ENCODE measurements at places on chromosomes 6 and 20.
A peak's percentile ranks its signal among the peaks of the same experiment; 100 is the strongest.

DNA sequence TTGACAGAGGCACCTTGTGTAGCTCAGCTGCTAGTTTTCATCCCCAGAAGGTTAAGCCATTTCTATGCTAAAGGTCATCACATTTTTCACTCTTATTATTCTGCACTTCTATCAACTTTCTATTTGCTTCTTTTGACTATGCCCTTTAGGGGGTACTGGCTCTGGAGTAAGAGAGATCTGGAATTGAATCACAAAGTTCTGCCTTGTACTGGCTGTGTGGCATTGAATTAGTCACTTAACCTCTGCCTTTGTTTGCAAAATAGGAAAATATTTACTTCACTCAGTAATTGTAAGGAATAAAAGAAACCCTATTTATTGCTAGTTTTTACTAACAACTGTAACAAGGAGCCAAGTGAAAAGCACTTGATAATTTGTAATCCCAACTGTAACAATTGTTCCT is 56.8 kb upstream of the MTRF1L start:
- DNase-seq: no peak

GRCh38 chr6:53944543-53944942 is 149.7 kb downstream of the LRRC1 start:
- DNase-seq: no peak

DNA sequence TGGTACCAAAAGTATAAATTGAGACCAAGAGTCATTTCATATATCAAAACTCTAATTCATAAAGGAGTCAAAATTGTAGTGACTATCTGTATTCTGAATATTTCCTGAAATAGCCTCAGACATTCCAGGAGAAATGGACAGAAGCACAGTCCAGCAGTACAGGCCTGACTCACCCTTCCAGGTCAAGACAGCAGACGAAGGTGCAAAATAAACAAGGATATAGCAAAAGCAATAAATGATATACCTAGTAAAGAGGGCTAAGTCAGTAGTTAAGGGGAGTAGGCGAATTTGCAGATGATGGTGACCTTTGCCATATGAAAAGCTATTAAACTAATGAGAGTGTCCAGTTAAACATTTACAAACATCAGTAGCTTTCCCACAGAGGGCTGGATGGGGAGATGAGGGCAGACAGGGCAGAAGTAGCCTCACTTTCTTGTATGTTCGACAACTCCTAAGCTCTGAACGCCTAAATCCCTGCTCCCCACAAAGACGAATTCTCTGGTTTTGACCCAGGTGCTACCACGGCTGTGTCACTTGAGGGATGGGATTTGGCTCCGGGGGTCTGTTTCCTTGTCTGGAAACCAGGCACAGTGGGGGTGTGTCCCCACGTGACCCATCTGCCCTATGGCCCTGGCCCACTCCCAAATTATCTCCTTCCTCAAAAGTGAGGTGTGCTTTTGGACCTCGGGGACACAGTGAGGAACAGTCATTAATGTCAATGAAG is 3.6 kb upstream of the SLC52A3 start:
- DNase-seq: no peak

GRCh38 chr6:55825402-55826051 is 49.9 kb downstream of the BMP5 start:
- no peak for DNase-seq

DNA sequence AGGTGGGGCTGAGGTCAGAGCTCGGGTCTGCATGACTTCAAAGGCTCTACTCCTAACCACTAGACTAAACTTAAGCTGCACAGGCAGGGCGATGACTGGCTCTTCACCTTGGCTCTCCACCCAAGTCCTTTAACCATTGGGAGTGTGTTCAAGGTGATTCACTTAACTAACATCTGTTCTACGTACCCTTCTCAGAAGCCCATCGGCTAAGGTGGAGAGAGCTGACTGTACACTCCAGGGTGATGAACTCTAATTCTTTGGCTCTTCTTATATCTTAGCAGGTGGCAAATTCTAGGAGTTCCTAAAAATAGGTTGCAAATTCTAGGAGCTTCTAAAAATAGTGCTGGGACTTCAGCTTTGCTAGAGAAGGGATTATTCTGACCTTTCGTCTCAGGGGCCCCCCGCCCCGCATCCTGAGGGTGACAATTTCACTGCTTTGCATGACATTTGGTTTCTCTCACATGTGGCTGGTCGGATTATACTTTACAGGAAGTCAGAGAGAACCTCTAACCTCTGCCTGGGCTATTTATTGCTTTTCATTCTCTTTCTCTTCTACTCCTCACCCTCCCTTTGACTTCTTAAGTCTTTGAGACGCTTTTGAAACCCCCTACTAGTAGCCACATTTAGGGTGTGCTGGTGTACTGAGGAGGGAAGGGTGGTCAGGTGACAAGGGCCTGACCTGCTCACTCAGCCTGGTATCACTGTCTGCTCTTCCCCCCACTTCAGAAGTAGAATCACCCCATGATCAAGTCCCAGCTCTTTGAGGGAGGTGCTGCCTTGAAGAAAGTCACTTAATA is 55.5 kb downstream of the PRDM1 start:
- DNase-seq: peak; percentile 31

GRCh38 chr6:125346201-125346925 is 44.6 kb upstream of the HDDC2 start:
- DNase-seq: no peak

- DNase-seq: no peak
These were observed 4.3 kb downstream of the VSX1 start for GRCh38 chr20:25077610-25078169.

DNA sequence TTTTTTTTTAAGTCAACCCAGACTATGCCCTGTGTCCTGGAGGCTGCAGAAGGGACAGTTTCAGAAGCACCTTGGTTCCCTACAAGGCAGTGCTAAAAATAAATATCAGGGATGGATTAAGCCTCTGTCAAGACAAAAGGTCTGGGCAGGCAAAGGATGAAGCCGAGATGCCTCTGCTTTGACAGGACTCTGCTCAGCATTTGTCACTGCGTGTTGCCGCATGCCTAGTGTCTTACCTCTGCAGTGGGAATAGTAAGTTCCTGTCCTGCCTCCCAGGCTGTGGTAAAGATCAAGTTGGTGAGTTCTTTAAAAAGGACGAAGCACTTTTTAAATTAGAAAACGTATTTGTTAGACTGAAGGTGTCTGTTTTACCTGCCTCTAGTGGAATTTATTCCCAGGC is 15.1 kb downstream of the AAR2 start:
- DNase-seq: no peak

DNA sequence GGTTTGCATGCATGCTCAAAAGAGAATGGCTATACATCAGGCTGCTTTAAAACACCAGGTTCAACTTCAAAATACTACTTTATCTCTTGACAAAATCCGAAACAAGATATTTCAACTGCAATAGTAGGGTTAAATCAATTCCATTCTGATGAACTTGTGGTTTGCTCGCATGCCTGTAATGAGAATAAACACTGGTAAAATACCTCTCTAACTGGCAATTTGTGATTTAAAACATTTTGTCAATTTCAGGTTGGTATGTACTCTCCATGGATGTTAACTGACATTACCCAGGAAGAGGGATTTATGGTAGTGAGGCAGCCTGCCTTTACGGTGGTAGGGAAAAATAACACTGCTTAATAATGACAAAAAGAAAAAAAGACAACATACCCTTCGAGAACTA is 74.4 kb downstream of the MBOAT1 start:
- no peak for DNase-seq

- no peak for DNase-seq
These were observed 119.8 kb upstream of the NRSN1 start for GRCh38 chr6:24006254-24006653.

- DNase-seq: no peak
These were observed 127.3 kb downstream of the DLL1 start for GRCh38 chr6:170163405-170164170.

DNA sequence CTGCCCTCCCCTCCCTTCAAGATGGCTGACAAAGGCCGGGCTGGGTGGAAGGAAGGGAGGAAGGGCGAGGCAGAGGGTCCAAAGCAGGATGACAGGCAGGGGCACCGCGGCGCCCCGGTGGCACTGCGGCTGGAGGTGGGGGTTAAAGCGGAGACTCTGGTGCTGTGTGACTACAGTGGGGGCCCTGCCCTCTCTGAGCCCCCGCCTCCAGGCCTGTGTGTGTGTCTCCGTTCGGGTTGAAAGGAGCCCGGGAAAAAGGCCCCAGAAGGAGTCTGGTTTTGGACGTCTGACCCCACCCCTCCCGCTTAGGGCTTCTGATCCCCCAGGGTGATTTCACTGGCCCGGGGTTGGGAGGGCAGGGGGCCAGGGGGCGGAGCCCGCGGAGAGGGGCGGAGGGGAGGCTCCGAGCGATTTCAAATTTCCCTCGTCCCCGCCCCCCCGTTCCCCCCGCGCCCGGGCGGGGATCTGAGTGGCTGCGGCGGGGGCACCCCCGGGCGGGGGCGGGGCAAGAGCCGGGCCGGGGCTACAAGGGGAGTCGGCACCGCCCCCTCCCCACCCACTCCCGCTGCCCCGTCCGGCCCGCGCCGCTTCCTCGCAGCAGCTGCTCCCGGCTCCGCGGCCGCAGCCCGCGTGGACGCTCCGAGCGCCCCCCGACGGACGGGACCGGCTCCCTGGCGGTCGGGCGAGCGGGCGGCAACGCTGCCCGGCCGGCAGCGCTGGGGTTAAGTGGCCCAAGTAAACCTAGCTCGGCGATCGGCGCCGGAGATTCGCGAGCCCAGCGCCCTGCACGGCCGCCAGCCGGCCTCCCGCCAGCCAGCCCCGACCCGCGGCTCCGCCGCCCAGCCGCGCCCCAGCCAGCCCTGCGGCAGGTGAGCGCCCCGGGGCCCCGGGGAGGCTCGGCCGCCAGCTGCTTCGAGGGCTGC is at the start of gene DNMT3B:
Gene DNMT3B (plus strand): TSS at position 555 of the 923 bp plus-strand sequence. CDS start 17,939 bp downstream, outside the sequence.
- DNase-seq: peak; percentile 65

DNA sequence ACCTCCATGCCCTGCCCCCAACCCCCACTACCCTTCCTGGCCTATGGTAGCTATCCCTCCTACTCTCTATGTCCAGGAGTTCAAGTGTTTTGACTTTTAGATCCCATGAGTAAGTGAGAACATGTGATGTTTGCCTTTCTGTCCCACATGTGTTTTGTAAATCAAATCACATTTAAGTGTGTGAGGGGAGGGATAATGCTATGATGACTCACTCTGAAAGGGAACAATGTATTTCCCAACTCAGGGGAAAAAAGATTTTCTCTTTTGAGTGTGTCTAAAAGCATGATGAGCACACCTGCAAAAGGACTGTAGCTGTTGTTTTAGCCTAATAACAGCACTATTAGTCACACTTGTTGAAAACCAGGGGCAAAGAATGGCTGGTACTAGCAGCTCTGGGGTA is 193.7 kb downstream of the GJA10 start:
- no peak for DNase-seq

- DNase-seq: no peak
These were observed 3.5 kb downstream of the SCML4 start for GRCh38 chr6:107820338-107821261.

GRCh38 chr6:44606504-44606903 is 219.0 kb downstream of the CDC5L start:
- no peak for DNase-seq

DNA sequence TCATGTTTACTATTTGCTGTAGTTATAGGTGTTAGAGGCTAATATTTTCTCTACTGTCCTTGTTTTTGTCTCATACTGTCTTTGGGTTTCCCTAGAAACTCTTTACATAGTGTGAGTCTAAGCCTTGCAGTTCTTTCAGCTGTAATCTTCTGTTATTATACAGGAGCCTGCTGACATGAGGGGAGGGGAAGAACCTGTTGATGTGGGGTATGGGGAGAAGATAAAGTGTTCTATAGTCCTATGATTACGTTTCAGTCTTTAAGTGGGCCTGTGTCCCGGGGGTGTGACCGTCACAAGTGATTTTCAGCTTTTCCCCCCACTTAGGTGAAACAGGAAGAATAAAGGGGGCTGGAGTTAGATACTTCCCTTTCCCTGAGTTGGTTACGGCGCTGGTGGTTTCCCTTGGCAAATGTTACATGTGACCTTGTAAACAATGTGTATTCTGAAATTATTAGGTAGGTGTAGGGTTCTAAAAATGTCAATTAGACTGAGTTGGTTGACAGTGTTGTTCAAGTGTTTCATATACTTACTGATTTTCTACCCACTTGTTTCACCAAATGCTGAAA is 41.3 kb downstream of the REV3L start:
- no peak for DNase-seq

GRCh38 chr6:44096612-44097011 is 30.6 kb downstream of the MRPL14 start:
- peak; percentile 83 for DNase-seq

DNA sequence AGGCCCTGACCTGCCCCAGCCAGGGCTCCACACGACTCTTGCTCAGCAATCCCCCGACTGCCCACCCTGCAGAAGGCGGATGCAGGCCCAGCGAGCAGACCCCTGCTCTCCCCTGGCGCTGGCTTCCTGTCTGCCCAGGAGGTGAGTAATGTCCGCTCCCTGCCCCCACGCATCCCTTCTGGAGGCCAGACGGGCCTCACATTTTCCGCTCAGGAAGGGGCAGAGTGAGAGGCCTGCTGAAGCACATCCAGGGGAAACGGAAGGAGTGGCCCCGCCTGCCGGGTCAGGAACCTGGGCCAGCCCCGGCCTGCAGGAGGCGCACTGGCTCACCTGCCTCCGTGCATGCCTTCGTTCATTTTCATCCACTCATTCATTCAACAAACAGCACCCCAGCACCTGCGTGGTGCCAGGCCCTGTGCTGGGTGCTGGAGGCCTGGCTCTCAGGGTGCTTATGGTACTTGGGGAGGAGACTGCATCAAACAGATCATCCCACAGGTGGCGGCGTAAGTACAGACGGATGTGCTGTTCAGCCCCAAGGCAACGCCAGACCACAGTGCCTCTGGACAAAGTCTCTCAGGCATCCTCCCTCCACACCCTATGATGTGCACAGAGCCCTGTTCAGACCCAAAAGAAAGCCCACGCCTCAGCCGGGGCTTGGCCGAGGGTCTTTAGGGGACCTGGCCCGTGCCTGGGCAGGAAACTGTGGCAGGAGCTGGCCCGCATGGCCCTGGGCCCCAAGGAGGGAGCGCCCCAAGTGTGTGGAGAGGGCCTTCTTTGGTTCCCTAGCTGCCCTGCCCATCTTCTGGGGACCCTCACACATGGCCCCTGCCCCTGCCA is 112.1 kb downstream of the ASXL1 start:
- no peak for DNase-seq

DNA sequence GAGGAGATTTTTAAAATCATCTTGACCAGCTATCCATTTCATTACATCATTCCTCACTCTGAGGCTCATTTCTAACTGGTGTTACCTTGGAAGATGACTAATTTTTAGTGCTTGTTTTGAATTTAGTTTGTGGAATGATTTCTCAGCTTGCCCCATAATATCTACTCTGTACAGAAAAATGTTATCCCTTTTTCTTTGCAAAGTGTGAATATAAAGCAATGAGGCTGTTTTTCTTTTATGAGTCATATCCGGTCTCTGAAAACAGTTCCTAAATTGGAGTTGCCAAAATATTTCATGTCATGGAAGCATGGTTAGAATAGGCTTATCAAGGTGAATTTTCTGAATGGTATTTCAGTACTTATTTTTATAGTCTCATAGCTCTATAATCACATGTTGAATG is 43.8 kb downstream of the FUT9 start:
- no peak for DNase-seq

- DNase-seq: no peak
These were observed 5.7 kb upstream of the NHSL1 start for GRCh38 chr6:138504764-138505689.

- DNase-seq: peak; percentile 77
These were observed 534.7 kb upstream of the JARID2 start for GRCh38 chr6:14711056-14711703.

GRCh38 chr20:35240083-35240810 is 13.8 kb downstream of the MMP24 start:
- no peak for DNase-seq

- DNase-seq: no peak
These were observed 38.9 kb upstream of the FILIP1 start for GRCh38 chr6:75532521-75532920.
